CD4-positive, alpha-beta T cell treated with Interleukin-21 for 1 hour (primary cell): ENCODE measurements at places on chromosomes 11 and 22.
A peak's percentile ranks its signal among the peaks of the same experiment; 100 is the strongest.

DNA sequence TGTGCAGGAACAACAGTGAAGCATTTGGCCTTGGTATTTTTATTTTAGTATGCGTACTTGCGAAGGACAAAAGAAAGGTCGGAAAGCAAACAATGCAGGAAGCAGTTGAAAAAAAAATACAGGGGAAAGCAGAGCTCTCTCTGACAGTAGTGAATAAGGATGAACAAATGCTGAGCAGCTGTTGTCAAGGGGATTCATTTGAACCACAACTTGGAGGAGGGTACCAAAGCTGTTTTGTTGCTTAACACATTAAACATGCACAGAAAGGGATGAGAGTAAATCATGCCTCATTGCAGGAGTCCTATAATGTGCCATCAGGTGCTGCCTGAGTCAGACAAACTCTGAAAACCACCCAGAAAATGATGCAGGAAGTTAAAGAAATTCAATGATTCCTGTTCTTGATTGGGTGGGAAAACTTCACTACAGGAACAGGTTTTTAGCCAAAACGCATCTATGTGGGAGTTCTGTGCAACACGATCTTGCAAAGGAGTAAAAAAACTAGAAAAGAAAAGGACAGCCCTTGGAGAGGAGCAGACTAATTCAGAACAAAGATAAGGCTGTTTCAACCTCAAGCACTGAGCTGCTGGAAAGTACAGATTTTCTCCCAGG lies 2113.5 kb downstream of the LRRC4C start:
- no peak for DNase-seq

DNA sequence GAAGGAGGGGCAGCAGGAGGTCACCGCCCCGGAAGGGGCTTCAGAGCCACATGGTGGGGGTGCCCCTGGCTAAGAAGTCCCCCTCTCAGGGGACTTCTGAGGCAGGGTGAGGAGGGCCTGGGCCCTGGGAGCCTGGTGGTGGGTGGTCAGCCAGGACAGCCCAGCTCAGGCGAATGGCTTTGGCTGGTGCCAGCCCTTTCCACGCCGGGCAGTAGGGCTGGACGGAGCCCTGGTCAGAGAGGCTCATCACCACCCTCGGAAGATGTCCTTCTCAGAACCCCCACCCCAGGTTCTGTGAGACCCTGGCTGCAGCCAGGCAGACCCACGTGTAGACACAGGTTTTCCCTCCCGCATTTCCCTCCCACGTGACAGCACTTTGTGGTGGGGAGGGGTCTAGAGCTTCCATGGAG lies 35.9 kb downstream of the OSBPL5 start:
- no peak for DNase-seq

- no peak for DNase-seq
These were observed 105.5 kb downstream of the CCDC83 start for GRCh38 chr11:85960678-85961077.

GRCh38 chr11:104467404-104467803 lies 303.5 kb upstream of the PDGFD start:
- DNase-seq = no peak

DNA sequence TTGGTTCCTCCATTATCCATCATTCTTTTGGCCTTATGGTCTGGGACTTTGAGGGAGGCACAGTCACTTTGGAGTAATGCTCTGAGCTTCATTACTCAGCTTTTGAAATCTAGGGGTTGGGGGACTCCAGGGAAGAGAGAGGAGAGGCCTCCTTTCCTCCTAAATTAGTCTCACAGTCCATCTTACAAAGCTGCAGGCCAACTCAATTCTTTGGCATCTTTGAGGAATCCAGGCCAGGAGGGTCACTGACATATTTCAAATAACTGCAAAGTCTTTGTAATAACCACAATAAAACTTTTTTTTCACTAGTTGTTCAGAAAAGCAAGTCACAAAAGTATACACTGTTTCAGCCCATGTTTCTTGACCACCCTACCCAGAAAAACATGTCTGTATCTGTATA lies 73.3 kb upstream of the FAR1 start:
- no peak for DNase-seq

DNA sequence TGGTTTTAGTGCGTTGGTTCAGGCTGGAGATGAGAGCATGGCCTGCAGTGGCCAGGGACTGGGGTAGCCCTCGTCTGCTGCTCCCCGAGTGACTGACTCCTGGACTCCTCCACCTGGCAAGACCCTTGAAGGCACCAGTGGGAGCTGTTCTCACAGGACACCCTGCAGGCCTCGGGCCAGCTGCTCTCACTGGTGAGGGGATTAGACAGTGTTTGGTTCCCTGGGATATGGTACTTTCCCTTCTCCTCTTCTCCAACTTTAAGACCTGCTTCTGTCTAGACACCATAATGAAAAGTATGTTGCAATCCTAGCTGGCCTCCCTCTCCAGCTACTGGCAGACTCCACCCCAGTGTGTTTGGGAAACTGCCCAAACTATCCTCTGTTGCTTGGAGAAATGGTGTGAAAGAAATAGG lies 168.8 kb upstream of the CADM1 start:
- no peak for DNase-seq

DNA sequence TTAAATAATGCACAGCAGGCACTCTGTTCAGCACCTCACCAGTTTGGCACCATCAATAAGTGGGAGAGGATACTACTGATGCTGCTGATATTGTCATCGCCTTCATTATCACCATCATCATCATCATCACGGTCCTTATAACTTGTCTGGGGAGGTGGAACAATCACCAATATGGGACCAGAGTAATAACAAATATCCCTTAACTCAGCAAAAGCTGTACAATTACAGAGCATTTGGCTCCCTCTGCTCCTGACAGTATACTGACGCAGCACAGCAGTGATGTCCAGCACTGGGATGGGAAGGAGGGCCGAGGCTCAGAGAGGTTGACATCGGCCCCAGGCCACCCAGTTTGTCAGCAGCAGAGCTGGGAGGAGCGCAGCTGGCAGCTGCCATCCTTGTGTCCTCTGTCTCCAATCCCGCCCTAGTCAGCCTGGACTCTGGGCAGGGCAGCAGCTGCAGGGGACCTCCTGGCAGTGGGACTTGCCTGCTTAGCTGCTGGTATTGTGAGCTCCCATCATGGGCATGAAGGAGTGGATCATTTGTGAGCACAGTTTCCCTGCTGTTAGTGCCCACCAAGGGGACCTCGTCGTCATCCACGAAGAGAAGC lies 90.0 kb downstream of the DHCR7 start:
- DNase-seq = no peak

GRCh38 chr11:1498262-1498661 lies 11.7 kb upstream of the MOB2 start:
- DNase-seq = no peak

DNA sequence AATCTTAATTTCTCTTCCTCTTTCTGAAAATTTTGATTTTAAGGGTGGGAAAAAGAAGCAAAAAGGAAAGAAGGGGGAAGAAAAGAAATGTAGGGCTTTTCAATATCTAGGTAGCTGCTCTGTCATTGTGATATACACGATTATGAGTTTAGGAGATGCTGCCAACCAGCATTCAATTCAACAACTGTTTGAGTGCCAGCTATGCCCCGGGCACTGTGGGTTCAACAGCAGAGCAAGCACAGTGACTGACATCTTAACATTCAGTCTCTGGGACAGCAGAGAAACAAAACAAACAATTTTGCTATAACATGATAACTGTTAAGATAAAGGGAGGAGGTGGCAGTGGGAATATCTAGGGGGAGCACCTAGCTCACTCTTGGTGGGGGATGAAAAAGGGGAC lies 91.6 kb downstream of the DBX1 start:
- DNase-seq = no peak

GRCh38 chr22:29992341-29993275 lies 87.7 kb upstream of the HORMAD2 start:
- DNase-seq = no peak

- no peak for DNase-seq
These were observed 940.4 kb downstream of the DLG2 start for GRCh38 chr11:84686716-84687115.

- DNase-seq = peak; percentile 45
These were observed 14.5 kb downstream of the ACP2 start for GRCh38 chr11:47233989-47234668.

GRCh38 chr11:82775736-82776346 lies 42.2 kb upstream of the FAM181B start:
- peak; percentile 29 for DNase-seq

GRCh38 chr11:85750646-85751045 lies 60.3 kb downstream of the SYTL2 start:
- DNase-seq = peak; percentile 44

- no peak for DNase-seq
These were observed 45.7 kb downstream of the TRIOBP start for GRCh38 chr22:37742376-37743171.

- no peak for DNase-seq
These were observed 214.6 kb downstream of the DSCAML1 start for GRCh38 chr11:117582433-117582832.

- DNase-seq = no peak
These were observed 126.9 kb downstream of the ARHGAP8 start for GRCh38 chr22:44879301-44879680.

DNA sequence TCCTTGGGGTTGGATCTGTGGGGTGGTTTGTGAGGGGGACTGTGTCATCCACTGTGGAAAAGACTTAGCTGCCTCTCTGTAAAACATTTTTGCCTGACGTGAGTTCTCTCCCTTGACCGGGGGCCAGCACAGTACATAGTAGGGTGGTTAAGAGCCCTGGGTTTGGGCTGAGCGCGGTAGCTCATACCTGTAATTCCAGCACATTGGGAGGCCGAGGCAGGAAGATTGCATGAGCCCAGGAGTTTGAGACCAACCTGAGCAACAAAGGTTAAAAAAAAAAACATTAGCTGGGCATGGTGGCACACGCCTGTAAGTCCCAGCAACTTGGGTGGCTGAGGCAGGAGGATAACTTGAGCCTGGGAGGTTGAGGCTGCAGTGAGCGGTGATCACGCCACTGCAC lies 74.7 kb upstream of the WNT7B start:
- DNase-seq = no peak

GRCh38 chr22:44485494-44485893 lies 12.5 kb downstream of the RTL6 start:
- no peak for DNase-seq

DNA sequence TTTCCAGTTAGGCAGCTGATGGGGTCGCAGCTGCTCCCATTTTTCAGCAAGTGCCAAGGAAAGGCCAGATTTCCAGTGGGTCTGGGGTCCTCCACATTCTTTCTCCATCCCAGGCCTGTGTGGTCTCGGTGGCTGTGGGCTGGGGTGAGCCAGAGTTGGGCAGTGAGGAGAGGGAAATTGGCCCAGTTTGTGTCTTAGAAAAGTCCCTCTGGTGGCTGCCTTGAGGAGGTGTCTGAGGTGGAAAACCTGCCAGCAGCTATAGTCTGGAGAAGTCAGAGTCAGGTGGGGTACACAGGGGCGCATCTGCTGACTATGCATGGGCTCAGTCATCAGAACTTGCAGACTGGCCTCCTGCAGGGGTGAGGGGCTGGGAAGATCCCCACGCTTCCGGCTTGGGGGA lies 30.5 kb downstream of the MRGPRD start:
- no peak for DNase-seq

GRCh38 chr11:1546077-1546535 lies 26.0 kb downstream of the DUSP8 start:
- DNase-seq = no peak

GRCh38 chr11:130783323-130783722 lies 133.0 kb downstream of the SNX19 start:
- no peak for DNase-seq
